ENCODE measurements at places on chromosomes 6 and 20. TPM values are rescaled to one million over a fixed set of nuclear protein-coding genes. Genes with fewer than 3 reads are reported as not detected.

The ZNF165 gene
- total RNA-seq: 0.84 TPM

- no peak for DNase-seq
Observed at GRCh38 chr20:5072756-5073659, 46.8 kb downstream of the PCNA start.

DNA sequence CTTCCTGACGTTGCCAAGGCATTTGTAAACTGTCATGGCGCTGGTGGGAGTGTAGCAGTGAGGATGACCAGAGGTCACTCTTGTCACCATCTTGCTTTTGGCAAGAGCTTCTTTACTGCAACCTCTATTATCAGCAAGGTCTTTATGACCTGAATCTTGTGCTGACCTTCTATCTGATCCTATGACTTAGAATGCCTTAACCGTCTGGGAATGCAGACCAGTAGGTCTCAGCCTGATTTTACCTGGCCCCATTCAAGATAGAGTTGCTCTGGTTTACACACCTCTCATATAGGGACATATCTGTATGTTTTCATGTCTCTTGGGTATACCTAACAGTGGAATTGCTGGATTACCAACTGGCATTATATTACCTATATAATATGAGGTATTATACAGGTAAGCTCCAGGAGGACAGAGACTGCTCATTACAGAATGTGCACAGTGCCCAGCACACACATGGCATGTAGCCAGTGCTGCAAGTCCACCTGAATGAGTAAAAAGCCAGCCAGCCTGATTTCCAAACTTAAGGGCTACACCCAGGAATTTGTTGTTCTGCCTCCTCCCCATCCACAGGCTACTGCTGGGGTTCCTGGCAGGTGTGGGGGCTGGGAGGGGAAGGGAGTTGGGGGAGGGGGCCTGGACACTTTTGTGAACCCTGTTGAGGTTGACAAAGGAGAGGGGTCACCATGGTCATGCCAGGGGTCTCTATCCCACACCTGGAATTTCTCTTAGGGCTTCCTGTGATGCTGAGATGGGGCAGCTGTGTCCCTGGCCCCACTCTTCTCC lies 35.2 kb upstream of the BLCAP start:
- no peak for DNase-seq

DNA sequence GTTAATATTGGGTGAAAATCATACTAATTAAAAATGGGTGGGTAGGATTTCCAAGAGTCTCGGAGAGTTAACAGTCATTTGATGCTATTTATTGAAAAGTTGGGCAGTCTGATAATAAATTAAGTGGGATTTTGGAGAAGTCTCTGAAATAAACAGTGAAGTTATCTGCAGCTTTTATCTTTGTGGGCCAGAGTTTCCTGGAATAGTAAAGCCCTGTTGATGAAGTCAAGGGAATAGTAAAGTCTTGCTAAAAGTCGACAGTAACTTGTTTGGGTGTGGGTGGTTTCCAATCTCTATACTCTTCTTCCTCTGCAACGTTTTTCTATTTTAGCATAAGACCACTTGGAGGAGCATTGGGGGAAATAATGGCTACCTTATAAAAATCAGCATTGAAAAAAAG lies 493.6 kb downstream of the EPM2A start:
- DNase-seq: no peak

The PACRG gene
- 0.78 TPM for total RNA-seq

The MAP7 gene
- 0.31 TPM for total RNA-seq

The GRM1 gene
- total RNA-seq: not detected

The AVP gene
- not detected for total RNA-seq

The BPIFB1 gene
- total RNA-seq: not detected
